ENCODE measurements at places on chromosomes 4 and X.

DNA sequence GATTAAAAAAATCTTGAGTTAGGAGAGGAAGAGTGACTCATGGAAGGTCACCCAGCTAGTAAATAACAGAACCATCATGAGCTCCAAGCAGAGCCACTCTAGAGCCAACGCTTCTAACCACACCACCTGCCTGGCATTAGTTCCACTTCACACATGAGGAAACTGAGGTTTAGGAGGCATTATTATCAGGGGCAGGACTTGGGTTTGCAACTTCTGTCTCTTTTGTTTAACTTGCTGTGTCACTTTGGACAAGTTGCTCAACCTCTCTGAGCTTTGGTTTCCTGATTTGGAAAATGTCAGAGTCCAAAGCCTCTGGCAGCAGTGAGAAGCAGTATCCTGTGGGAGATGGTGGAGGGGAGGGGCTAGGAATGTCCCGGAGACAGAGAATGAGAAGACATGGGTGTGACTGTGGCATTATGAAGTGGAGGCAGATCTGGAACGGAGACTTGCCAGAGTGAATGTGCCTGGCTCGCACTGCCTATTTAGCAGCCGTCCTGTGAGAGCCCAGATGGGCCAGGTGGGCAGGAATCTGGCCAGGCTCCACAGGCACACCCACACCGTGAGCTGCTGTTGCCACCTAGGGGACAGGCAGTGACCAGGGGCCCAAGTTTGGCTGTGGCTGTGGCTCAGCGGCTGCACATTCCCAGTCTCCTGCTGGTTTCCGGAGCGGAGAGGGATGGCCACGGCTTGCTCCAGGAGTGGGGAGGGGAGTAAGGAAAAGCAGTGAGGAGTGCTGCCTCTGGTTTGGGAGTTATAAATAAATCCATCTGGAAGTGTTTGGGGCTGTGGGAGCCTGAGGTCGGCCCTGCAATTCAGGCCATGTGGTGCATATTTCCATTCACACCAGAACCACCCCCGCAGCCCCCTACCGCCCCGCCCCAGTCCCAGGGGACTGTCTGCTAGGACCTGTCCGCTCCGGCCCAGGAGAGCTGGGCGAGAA, 93.4 kb downstream of the NHSL2 start:
- no peak for DNase-seq

GRCh38 chr4:99826016-99826415, 9.4 kb downstream of the DAPP1 start:
- no peak for DNase-seq

DNA sequence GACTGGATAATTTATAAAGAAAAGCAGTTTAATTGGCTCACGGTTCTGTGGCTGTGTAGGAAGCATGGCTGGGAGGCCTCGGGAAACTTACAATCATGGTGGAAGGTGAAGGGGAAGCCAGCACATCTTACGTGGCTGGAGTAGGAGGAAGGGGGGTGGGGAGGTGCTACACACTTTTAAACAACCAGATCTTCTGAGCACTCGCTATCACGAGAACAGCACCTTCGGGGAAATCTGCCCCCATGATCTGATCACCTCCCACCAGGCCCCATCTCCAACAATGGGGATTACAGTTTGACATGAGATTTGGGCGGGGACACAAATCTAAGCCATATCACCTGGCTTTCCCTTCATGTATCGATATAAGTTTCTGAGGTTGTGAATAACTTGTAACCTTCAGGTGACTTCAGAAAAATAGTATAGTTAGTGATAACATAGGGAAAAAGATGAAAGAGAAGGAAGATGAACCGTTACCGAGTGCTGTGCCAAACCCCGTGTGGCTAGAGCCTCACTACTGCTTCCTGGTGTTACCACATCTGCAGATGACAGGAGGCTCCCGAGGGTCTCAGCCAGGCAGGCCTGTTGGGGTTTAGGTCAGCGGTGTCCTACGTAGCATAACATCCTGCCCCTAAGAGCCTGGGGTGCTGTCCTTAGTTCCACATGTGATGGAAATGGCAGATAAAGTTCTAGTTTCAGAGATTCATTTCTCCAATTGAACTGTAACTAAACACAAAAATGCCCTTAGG, 103.5 kb downstream of the TNIP2 start:
- DNase-seq = no peak

- DNase-seq = no peak
Measured at GRCh38 chr4:4659871-4660651, 118.2 kb upstream of the STX18 start.

DNA sequence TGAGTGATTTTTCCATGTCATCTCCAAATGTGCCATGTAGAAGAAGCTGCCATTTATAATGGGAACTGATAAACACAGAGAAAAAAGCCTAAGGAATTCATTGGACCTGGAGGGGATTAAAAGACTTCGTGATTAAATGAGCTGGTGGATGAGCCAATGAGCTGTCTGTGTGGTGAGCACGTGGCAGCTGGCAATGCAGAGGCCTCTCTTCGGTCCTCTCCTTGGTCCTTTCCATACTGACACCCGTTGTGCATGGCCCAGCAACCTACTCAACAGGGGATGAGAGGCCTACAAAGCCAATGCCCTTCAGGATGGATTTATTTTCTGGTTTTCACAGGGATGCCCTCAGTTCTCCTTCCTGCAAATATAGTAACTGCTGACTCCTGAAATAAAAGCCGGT, 87.7 kb upstream of the STS start:
- DNase-seq = no peak

DNA sequence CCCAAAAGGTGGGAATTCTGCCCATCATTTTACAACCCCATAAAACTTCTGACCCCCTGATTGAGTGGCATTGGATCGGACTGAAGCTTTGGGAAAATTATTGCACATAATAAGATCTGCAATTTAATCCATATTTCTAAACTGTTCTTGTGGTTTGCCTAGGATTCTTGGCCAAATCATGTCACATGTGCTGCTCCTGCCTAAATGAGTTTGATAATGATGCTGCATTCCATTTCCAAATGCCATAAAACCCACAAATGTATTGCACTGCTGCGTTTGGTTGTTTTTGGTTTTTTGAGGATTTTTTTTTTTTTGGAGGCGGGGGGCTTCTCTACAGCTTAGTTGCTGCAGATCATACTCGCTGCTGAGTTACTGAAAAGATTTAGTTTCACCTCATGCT, 153.6 kb downstream of the QDPR start:
- DNase-seq = no peak

GRCh38 chr4:163087805-163088204, 78.9 kb downstream of the NAF1 start:
- DNase-seq = no peak

DNA sequence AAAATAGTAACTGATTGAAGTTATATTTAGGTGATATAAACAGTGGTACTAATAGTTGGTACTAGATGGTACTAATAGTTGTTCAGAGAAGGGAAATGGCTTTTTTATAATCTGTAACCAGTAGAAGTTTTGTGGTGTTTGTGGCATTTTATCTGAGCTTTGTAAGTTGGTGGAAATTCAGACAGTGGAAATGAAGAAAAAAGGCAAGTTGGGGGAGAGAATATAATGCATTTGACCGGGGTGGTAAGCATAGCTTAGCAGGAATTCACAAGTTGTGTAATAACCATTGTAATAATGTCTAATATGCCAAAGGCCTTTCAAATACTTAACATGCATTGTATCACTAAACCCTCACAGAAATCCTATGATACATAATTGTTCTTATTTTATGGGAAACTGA, 36.3 kb downstream of the DTHD1 start:
- DNase-seq = no peak

GRCh38 chr4:138841343-138841742, 174.2 kb upstream of the NOCT start:
- no peak for DNase-seq
